Activated CD8-positive, alpha-beta memory T cell treated with anti-CD3 and anti-CD28 coated beads for 48 hours (primary cell): ENCODE measurements at places on chromosomes 11 and 22.

- DNase-seq = no peak
Measured at GRCh38 chr11:114377612-114378267, 22.6 kb downstream of the C11orf71 start.

DNA sequence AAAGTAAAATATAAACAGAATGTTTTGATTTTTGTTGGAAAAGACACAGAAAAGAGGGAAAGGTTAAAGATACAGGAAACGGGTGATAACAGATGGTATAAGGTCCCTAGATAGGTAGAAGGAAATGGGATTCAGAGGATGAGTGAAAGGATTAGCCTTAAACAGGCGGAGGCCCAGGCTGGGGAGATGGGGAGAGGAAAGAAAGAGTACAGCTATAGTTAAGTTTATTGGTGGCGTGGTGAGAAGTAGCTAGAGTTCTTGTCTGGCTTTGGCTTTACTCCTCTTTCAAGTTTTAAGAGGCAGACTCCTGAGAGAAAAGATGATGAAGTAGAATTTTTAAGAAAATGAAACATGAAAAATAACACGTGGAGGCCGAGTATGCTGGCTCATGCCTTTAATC lies 13.7 kb downstream of the ZBTB44 start:
- no peak for DNase-seq

- DNase-seq = no peak
Measured at GRCh38 chr11:67041602-67042001, 15.0 kb upstream of the RHOD start.

- DNase-seq = no peak
Measured at GRCh38 chr11:4809246-4809645, 5.1 kb upstream of the OR52R1 start.

- no peak for DNase-seq
Measured at GRCh38 chr11:100823360-100823759, 136.3 kb downstream of the ARHGAP42 start.

DNA sequence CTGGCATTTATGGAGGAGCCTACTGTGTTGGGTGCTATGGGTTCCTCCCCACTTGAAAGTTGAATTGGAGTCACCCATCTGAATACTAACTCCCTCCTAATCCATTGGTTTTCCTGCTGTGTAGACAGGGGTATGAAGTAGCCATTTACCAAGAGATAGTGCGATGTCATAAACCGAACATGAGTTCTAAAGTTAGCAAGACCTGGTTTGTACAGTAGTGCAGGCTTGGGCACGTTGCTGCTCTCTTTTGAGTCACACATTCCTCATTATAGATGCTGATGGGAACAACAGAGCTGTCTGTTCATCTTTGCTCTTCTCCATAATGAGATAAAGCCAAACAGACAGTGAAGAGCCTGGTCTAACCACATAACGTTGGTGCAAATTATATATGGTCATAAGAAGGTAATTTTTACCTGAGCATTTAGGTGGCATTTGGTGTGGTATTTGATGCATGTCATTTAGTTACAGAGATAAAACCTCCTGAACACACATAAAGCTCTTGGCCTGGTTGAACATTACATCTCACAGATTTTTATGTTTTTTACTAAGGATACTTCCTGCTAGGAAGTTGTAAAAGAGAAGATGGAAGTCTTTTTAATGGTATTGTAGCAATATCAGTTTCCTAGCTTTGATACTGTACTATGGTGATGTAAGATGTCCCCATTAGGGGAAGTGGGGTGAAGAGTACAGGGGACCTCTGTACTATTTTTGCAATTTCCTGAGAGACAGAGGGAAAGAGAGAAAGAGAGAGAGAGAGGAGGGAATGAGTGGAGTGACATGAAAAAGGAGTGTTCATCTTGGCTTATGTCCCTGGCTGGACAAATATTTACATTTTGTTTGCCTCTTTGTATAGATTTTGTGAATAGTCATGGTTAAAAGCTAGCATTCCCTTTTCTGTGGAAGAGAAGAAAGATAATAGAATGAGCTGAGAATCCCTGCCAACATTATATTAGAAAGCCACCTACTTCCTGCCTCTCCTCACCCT lies 27.9 kb downstream of the GRAP2 start:
- no peak for DNase-seq

- no peak for DNase-seq
Measured at GRCh38 chr11:43567396-43567975, 113.1 kb upstream of the HSD17B12 start.

DNA sequence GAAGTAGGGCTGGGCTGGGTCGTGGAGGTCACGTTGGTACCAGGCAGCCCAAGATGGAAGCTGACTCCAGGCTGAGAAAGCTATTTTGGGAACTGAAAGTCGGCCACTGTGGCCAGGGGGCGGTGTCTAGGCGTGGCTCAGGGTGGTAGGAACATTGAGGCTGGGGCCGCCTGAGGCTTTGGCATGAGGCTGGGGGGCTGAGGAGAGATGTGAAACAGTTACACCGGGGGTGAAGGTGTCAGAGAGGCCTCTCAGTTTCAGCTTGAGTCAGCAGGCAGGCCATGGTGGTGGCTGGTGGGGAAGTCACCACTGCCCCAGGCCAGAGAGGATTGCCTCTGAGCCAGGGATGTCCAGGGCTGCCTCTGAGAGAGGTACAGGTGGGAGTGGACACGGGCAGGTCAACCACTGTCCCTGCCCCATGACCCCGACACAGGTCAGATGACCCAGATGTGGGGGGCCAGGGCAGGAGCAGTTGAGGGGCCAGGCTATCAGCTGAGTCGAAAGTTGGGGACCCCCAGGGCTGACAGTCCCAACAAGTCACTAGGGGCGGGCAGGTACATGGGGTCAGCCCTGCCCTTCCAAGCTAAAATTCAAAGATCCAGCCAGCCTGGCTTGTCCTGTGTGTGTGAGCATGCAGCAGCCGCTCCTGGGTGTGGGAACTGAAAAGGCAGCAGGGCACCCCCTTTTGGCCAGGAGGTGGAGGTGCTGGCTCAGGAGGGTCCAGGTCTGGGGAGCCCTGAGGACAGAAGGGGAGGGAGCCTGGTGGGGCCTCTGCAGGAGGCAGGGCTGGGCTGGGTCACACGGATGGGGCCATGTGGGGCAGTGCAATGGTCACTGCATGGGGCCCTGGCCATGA lies 7.2 kb downstream of the KCNK7 start:
- peak; percentile 63 for DNase-seq

DNA sequence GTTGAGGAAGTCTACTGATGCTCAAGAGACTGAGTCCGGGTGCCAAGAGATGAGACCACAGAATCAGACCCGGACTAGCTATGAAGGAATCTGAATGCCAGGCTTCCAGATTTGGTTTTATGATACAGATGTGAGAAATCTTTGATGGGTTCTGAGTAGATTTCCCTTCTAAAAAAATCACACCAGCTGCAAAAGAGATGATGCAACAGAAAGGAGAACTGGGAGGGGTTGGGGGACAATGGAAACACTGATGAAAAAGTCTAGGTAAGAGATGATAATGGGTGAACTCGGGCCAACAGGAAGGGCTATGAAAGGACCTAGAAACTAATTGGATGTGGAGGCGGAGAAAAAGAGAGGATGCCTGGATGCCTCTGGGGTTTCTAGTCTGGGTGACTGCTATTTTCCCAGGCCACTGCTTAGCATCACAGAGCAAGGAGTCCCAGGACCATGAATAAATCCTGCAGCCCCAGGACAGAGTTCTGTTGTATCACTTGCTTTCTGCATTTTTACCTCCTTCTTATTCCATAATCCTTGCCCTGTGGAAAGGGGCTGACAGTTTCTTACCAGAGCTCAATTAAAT lies 115.4 kb upstream of the SEZ6L start:
- no peak for DNase-seq

DNA sequence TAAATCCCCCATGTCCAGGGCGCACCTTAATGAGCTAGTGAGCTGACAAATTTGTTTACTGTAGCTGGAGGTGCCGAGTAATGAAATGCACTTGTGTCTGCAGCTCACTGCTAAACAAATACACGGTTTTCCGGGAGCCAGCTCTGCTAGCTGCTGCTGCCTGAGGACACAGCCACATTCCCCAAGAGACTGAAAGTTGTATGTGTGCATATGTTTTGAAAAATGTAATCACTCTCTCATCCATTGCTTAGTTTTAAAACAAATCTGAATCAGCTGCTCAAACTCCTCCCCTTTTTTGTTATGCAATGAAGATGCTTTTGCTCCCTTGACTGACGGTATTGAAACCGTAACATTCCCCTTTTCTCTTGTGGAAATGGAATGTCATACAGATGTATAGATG lies 62.4 kb upstream of the NNMT start:
- DNase-seq = no peak

GRCh38 chr11:43498561-43498960 lies 139.8 kb downstream of the TTC17 start:
- no peak for DNase-seq
